NCI-H146 (cell line): ENCODE measurements at places on chromosomes 2 and 18.

- DNase-seq: no peak
These were observed 9.8 kb downstream of the ARID5A start for GRCh38 chr2:96546321-96546720.

GRCh38 chr2:25453199-25453905 is 111.6 kb upstream of the DNMT3A start:
- no peak for DNase-seq

DNA sequence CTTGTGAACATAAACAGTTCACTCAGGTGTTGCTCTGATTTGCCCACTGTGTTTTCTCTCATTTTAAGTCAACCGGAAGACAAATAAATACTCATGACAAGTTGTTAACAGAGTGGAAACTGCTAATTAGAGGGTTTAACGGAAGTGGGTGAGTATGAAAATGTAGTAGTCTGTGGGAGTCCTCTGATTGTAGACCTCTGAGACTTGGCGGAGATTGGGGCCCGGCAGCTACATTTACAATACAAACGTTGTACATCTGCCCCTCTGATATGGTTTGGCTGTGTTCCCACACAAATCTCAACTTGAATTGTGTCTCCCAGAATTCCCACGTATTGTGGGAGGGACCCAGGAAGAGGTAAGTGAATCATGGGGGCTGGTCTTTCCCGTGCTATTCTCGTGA is 107.3 kb upstream of the FAM98A start:
- no peak for DNase-seq

- no peak for DNase-seq
These were observed 293.3 kb upstream of the SYT4 start for GRCh38 chr18:43570593-43570992.

DNA sequence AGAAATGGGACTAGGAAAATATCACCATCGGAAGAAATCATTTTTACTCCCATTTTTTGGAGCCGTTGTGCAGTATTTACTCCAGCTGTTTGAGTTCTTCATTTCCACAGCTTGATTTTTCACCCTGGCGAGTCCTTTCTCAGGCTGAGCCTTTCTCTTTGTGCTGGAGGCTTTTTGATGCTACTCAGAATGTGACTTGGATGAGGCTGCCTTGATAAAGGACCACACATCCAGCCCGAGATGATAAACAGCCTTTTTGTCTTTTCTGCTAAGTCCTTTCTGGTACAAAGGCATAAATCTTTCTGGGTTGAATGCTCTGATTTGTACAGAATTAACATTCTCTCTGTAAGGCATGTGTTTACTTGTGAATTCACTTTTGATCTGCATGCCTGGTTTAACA is 17.6 kb upstream of the CTDP1 start:
- no peak for DNase-seq

- DNase-seq: no peak
These were observed 144.5 kb downstream of the RAD51AP2 start for GRCh38 chr2:17373741-17374140.

DNA sequence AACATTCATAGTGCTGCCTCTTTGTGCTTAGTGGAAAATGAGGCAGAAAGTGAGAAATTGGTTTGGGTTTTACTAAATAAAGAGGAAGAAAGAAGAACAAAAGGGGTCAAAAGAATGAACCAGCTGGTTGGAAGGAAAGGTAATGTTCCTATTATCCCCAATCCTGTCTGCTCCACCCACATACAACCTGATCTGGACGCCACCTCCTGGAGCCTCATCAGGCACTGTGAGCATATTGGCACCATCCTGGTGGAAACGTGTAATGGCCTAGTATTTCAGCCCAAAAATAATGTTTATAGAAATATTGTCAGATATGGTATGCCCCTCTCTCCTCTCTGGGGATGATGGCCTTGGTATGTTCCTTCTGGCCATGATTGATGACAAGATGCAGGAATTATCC is 35.6 kb upstream of the ASNSD1 start:
- DNase-seq: no peak

DNA sequence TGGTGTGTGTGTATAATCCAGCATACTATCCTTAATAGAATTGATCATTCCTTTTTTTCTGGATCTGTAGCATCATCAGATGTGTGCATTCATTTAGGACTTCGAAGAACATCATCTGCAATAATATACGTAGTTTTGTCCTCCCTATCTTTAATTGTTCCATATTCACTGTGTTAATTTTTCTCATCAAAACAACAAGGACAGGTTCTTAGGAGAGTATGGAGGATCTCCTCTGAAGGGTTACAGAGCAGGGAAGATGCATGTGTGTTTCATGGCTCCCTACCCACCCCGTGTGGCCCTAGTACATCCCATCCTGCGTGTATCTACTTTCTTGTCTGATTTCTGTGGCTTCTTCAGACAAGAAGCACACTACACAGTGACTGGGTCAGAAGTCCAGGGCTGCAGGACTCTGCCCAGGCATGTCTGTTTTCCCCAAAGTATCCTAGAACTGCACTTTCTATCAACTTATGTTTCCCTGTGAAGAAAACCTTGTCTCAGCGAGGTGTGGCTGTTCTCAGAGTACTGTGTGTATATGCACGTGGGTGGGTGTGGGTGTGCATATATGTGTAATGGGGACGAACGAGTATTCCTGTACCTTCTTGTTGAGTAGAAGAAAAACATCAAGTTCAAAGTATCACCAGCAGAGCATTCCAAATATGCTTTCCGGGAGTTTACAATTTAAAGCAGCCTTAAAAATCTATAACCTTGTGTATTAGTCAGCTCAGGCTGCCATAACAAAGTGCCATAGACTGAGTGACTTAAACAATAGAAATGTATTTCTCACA is 220.4 kb upstream of the FOSL2 start:
- DNase-seq: no peak

GRCh38 chr18:61893309-61893970 is 633 bp upstream of the RNF152 start:
- DNase-seq: peak; percentile 63

GRCh38 chr2:216234106-216234505 is 125.0 kb downstream of the XRCC5 start:
- no peak for DNase-seq

- no peak for DNase-seq
These were observed 57.4 kb downstream of the PPP1R1C start for GRCh38 chr2:182043021-182043420.

GRCh38 chr18:7390731-7391492 is 160.0 kb downstream of the LRRC30 start:
- no peak for DNase-seq

DNA sequence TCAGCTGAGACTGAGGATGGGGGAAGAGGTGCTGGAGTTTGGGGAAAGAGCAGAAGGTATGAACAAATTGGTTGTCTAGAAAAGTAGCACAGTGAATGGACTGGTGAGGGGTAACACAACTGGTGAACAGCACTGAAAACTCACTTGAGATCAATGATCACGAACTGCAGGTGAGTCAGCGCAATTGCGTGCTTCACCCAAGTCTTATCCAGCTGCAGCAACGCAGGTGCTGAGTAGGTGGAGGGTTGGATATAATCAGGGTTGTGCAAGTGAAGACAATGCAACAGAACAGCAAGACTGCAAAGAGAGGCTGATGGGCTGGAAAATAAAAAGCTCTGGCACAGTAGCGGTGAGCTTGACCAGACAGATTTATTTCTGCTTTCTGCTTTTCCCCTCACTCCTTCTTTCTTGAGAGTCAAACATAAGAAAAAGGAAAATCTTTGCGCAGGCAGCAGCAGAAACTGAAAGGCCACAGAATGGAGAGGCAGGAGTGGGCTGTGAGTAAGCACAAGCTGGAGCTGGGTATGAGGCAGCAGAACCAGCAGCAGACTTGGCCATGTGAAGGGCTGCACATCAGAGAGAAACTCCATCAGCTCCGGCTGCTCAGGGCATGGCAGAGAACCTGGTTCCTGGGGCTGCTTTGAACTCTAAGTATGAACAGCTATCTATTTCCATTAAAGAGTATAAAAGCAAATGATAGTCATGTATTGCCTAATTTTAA is 99.4 kb upstream of the ARL5A start:
- peak; percentile 40 for DNase-seq

DNA sequence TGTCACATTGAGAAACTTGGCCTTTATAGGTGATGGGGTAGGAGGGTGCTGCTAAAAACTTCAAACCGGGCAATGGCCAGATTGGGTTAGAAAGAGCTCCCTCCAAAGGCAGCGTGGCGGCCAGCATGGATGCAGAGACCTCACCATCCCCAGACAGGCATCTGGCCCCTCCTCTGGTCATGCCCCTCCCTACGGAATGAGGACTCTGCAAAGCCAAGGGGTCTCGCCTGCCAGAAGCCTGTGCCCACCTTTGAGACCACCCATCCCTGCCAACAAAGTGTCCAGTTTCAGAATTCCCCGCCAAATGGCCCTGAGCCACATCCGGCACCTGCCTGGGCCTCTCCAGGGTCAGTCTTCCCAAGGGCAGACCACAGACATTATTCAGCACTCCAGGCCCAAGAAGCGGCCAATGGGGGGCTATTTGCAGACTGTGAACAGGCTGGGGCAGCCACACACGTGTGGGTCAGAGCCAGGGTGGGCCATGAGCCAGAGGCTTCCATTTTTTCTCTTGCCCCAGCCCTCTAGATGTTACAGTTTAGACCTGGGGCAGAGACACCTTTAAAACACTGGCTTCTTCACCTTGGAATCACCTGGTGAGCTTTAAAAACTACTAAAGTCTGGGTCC is 4.2 kb upstream of the ATP6V1B1 start:
- DNase-seq: no peak

- DNase-seq: no peak
These were observed 211.4 kb downstream of the ZBTB7C start for GRCh38 chr18:48197819-48198218.
